Skin of body (tissue), 3 donors: ENCODE measurements at places on chromosomes 2 and 18. TPM values are rescaled to one million over a fixed set of nuclear protein-coding genes. Genes with fewer than 3 reads are reported as not detected.

DNA sequence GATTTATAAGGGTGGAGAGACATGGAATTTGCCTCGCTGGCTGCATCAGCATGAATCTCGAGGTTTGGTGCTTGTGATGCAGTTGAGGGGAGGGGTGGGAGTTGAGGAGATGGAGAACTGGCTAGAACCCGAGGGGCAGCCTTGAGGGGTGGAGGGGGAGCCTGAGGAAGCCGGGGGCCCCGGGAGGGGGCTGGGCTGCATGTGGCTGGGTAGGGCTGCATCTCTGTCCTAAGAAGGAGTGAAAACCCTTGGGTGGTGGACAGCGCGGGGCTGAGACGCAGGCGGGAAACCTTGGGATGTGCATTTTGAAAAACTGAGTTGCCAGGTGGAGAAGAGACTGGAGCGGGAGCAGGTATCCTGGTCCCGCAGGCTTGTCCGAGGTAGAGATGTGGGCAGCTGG lies 64.2 kb downstream of the SNTG2 start:
- DNase-seq = no peak

Gene IL36A
- total RNA-seq = not detected

Gene PTGR3
- total RNA-seq = 11.8 TPM

Gene CCBE1
- 9.3 TPM for total RNA-seq
